ENCODE measurements at places on chromosomes 2 and 18.

GRCh38 chr2:233553366-233553765 is 13.2 kb downstream of the USP40 start:
- no peak for DNase-seq

DNA sequence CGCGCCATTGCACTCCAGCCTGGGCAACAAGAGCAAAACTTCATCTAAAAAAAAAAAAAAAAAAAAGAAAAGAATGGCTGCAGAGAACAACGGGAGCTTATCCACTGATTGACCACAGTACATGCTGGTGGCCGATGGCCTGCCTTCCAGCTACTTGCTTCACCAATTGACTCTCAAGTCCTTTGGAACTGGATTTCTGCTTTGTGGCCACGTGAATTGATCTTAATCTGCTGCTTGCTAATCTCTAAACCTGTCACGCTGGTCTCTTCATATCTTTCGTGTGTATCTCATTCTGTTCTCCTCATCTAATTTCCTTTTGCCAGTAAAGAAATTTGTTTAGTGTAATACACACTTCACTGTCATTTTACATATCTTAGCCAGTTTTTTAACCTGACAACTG is 512.5 kb upstream of the CNTNAP5 start:
- no peak for DNase-seq

- DNase-seq: no peak
Measured at GRCh38 chr2:152617456-152618192, 99.6 kb downstream of the PRPF40A start.

- no peak for DNase-seq
Measured at GRCh38 chr2:224557610-224558009, 27.6 kb downstream of the CUL3 start.

DNA sequence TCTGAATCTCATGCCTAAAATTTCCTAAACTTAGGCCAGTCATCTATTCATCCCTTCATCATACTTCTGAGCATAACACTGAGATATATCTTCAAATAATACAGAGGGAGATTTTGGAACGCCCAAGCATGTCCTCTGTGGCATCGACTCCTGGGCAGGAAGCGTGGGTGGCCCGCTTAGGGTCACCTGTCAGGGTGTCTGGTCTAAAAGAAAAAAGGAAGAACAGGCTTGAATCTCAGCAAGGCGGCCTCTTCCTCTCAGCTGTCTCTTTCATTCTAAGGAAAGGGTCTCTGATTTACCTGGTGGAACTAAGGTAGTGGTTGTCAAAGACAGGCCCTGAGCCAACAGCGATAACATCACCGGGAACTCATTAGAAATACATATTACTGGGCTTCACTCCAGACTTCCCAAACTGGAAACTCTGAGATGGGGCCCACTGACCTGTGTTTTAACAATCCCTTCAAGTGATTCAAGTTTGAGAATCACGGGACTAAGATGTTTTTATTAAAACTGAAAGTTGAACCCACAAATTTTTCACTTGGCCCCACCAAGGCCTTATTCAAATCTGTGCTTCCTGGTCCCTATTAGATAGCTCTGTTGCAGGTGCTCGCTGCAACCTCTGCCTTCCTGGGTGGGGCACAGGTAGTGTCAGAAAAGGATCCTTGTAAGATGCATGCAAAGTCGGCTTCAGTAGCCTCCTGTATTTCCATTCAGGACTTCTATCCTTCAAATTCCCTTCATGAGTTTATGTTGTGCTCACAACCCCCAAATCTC is 162.3 kb upstream of the CCDC68 start:
- DNase-seq: no peak

- DNase-seq: no peak
Measured at GRCh38 chr2:218962859-218963492, 3.5 kb downstream of the CDK5R2 start.

DNA sequence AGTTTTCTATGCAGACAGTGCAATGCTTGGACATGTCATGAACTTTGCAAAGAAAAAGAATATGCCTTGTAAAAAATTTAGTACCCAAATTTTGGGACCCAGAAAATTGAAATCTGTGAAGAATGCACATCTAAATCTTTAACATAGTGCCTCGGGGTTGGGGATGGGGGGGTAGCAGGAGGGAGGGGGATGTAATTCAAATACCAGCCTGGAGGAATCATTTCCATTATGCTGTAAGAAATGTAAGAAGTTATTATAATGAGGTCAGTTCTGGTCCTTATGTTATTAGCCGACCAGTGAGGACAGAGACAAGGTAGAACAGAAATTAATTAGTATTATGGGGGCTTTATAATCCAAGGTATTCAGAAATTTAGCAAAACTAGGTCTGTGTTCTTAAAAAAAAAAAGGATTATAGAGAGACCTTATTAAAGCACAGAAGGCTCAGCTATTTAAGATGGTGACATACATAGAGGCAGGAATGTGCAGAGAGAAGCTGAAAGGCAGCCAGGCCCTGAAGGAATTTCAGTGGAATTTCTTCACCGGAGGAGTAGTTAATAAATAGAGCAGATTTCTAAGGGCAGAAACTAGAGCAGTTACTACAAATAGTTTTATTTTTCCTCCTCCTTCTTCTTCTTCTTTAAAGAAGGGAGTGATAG is 89.0 kb upstream of the RBMS1 start:
- DNase-seq: no peak

DNA sequence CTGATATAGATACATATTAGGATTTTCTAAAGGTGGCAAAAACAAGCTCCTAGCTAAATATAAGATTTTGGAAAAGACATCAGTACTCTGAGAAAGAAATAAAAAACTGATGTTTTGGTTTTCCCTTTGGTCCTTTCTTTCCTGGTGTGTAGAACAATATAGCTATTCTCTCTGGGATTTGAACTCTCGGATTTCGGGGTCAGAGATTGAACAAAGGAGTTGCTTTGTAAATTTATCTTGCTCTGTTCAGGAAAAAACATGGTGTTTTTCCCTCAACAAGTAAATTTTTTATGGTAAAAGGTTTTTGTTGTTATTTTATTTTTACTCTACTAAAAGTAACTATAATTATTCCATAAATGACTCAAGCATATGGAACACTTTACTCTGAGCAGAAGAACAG is 889.3 kb downstream of the ERBB4 start:
- no peak for DNase-seq

- DNase-seq: no peak
Measured at GRCh38 chr18:75829091-75829490, 401.6 kb upstream of the SMIM21 start.

All from NK-92 treated with Interleukin-12 subunit alpha and Interleukin-12 subunit beta, amount 100 ng/mL, for 24 hours (cell line).